Activated CD4-positive, alpha-beta T cell treated with anti-CD3 and anti-CD28 coated beads for 48 hours (primary cell): ENCODE measurements at places on chromosomes 11 and 22.

DNA sequence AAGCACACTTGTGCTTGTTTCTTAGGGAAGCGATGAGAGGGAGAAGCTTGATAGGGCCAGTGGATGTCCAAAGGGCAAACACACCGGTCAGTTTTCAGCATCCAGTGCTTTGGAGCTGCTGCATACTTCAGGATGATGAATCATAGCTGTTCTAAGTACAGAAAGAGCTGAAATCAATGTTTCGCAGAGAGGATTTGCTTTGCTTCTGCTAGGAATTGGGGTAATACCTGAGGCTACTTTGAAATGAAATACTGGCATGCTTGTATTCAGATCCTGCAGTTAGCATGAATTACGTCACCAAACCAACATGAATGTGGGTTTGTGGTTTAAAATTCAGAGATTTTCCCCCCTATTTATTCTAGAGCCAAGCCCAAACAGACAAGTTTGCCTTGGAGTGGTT, 41.7 kb upstream of the SC5D start:
- no peak for DNase-seq

- DNase-seq = no peak
Measured at GRCh38 chr11:122375687-122376399, 259.8 kb upstream of the BLID start.

DNA sequence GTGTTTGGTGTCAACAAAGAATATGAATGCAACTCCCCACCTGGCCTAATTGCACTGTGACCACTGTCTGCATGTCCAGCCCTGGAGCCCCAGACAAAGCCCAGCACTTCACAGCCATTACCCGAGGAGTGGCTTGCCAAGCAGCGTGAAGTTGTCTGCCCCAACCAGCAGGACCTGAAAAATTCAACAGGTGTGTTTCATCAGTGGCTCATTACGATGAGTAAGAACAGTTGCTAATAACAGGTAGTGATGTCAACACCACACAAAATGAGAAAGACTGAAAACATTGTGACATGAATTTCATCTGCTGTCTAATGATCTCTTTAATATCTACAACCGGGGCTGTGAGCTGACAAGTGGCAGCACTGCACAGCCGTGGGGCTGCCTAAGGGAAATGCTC, 10.3 kb downstream of the MRPL21 start:
- no peak for DNase-seq

- no peak for DNase-seq
Measured at GRCh38 chr11:134893810-134894685, 482.0 kb upstream of the B3GAT1 start.

- DNase-seq = no peak
Measured at GRCh38 chr22:28108851-28109250, 189.8 kb upstream of the PITPNB start.
